H1 (cell line): ENCODE measurements at places on chromosomes 12 and 14.

- peak; percentile 51 for DNase-seq
Observed at GRCh38 chr14:23186913-23187654, 3.6 kb upstream of the SLC7A8 start.

DNA sequence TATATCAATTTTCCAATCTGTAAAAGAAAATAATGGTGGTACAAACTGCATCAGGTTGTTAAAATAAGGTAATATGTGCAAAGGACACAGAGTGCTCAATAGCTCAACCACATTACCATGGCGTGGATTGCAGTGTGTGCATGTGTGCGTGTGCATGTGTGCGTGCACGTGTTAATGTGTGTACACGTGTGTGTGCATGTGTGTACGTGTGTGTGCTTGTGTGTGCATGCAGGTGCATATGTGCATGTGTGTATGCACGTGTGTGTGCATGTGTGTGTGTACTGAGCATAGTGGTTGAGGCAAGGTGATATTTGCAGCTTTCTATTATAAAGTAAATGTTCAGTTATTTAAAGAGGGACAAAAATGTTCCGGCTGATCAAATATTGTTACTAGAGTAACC, 115.6 kb downstream of the NT5DC3 start:
- DNase-seq = no peak

DNA sequence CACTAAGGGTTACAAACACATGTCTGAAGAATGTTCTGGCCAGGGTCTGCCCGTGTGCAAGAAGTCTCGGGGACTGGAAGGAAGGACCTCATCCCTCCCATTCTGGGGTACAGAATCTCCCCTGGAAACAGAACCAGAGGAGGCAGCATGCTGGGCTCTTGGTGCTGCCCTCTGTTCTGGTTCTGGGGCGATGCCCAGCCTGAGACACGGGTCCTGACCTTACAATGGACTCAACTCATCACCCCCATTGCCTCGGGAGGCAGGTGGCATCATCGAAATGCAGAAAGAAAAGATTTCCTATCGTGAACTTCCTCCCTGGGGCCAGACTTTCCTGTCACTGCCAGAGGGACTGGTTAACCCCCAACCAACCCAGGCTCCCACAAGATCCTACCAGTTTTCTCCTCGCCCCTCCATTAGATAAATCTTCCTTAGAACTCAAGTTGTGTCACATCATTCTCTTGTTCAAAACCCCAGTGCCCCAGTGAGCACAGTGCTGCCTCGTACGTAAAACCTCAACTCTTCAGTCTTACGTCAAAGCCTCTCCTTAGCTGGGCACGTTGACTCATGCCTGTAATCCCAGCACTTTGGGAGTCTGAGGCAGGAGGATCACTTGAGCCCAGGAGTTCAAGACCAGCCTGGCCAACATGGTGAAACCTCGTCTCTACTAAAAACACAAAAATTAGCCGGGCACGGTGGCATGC, 52.1 kb downstream of the PSMA6 start:
- DNase-seq = no peak

- no peak for DNase-seq
Observed at GRCh38 chr14:94540031-94540794, 21.0 kb upstream of the SERPINA4 start.

DNA sequence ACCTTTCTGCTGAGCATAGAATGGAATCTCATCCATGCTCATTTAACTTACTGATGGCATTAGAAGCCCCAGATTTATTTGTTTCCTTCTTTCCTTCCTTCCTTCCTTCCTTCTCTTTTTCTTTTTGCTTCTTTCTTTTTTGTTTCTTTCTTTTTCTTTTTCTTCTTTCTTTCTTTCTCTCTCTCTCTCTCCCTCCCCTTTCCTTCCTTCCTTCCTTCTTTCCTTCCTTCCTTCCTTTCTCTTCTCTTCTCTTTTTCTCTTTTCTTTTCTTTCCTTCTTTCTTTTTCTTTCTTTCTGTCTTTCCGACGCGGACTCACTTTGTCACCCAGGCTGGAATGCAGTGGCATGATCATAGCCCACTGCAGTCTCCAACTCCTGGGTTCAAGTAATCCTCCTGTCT, 55.9 kb downstream of the C12orf75 start:
- DNase-seq = no peak

- DNase-seq = no peak
Observed at GRCh38 chr12:1801303-1801975, 18.9 kb upstream of the LRTM2 start.

- no peak for DNase-seq
Observed at GRCh38 chr12:22231836-22232235, 102.7 kb downstream of the ST8SIA1 start.

DNA sequence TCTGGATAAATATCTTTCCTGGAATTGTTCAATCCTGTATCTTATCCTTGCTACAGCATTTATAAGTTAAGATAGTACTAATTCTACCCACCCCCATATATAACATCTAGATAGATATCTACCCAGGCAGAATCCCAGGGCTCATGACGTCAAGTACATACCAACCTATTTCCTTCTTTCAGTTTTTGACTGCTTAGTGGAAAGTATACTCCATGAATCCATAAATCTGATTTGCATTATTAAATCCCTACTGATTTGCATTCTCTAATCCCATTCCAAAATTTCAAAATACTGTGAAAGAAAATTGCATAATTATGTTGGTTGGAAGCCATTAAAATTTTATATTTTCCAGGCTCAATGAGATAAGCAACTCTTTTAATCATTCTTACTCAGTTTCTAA, 111.7 kb downstream of the KITLG start:
- no peak for DNase-seq

- no peak for DNase-seq
Observed at GRCh38 chr12:132858718-132859266, 28.6 kb downstream of the CHFR start.

- no peak for DNase-seq
Observed at GRCh38 chr14:95237958-95238340, 80.6 kb upstream of the DICER1 start.

DNA sequence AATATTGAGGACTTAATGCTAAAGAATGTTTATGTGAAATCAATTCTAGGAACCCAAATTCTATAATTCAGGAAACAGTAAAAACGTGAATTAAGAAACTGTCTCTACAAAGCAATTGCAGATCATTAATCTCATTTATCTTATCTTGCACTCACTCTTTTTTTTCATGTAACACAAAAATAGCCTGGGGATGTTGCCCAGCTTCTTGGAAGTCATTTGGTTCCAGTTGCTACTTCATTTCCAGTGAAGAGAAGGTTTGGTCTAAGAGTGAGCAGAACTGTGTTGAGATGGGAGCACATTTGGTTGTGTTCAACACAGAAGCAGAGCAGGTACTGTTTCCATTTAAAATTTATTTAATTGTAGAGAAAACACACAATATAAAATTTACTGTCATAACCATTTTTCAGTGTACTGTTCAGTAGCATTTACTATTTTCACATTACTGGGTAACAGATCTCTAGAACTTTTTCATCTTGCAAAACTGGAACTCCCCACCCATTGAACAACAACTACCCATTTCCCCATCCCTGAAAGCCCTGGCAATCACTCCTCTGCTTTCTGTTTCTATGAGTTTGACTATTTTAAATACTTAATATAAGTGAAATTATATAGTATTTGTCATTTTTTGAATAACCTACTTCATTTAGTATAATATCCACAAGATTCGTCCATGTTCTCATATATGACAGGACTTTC, 9.7 kb downstream of the CLEC6A start:
- DNase-seq = no peak

GRCh38 chr14:77921818-77922217, 121.9 kb downstream of the ADCK1 start:
- DNase-seq = no peak
